Activated T-helper 1 cell treated with anti-CD3 and anti-CD28 coated beads, Interleukin-12 subunit alpha, Interleukin-12 subunit beta, Interleukin-2, Interleukin-4 antibody, amounts not matched to agents 30 ng/mL and 10 ng/mL and 1 ng/mL, durations not matched to agents 14 hours and 24 hours and 36 hours (primary cell): ENCODE measurements at places on chromosomes 11 and 22. TPM values are rescaled to one million over a fixed set of nuclear protein-coding genes. Genes with fewer than 3 reads are reported as not detected.

Gene CHRM4
- 1.2 TPM in 2 replicates for total RNA-seq

Gene SCGB1A1
- total RNA-seq, result not detected in 2 replicates

Gene TRIM29
- not detected in 2 replicates for total RNA-seq

DNA sequence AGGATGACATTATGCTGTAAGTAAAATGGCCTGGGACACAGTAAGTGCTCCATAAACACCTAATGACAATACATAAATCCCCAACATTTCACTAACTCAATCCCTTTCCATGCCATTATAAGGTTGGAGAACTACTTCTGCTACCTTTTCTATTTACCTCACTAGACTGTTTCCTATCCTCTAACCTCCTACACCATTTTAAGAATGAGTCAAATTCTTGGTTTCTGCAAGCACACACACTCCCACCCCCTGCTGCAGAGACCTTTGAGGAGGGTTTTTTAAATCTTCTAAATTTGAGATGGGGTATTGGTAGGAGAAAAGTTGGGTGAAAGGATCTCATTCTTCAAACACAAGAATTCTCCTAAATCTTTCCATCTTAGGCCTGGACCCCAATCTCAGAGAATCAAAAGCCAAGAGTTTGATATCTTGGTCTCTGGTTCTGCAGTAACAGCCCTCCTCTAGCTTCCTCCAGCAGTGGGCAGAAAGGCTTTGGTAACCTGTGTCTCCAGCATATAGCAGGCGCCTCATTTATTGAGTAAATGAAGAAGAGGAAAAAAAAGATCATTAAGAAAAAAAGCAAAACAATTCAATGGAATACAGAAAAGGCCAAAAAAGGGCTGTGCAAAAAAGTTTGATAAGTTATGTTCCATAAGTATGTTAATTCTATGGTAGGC lies 42.3 kb downstream of the SYTL2 start:
- peaks cover 74% of the 10 kb centered on the region for H3K4me1 ChIP-seq
- H3K4me3 ChIP-seq, result peak overlapping the region; percentile 6
- H3K27ac ChIP-seq, result peak overlapping the region; percentile 73
- DNase-seq, result no peak

- peaks cover 2% of the 10 kb centered on the region for H3K27me3 ChIP-seq
- no peak overlapping the region for H3K27ac ChIP-seq
- H3K4me3 ChIP-seq, result no peak overlapping the region
- no peaks in the 10 kb centered on the region for H3K36me3 ChIP-seq
Measured at GRCh38 chr22:38104084-38104483, 6.4 kb downstream of the BAIAP2L2 start.

DNA sequence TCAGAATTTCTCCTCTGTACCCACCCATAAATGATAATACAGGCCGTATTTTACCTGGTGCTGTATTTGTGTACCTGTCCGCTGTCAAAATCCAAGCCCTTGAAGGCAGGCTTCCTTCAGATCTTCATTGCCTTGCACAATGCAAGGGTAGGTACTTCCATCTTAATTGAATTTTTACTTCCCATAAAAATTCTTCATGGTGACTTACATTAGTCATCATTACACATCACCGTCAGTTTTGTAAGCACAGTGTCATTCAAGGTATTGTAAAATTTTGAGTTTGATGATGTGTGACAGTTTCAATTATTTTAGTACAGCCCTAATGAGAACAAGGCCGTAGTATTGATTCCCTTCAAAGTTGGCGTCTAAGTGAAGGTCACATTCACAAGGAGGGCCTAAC lies 770 bp upstream of the TSG101 start:
- H3K27me3 ChIP-seq, result peaks cover 4% of the 10 kb centered on the region
- DNase-seq, result no peak
- peaks cover 9% of the 10 kb centered on the region for H3K36me3 ChIP-seq
- H3K27ac ChIP-seq, result peak overlapping the region; percentile 100
- H3K4me3 ChIP-seq, result peak overlapping the region; percentile 97
- H3K4me1 ChIP-seq, result peaks cover 29% of the 10 kb centered on the region

DNA sequence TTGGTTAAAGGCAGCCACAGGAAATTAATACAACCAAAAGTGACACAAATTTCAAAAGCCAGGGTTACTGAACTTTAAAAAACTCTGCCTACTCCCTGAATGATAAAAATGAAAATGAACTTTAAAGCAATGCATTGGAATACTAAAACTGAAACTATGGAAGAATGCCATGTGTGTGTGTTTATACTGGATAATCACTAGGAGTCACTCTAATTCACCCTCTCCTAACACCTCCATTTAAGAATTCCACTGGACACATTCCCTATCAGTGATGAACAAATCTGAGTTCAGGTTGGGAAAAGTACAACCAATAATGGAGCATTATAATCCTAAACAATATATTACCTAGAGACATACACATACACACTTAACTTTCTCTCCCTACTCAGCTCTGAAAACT lies 27.5 kb upstream of the PLAAT3 start:
- no peak overlapping the region for H3K27ac ChIP-seq
- H3K4me1 ChIP-seq, result peaks cover 6% of the 10 kb centered on the region
- peaks cover 36% of the 10 kb centered on the region for H3K36me3 ChIP-seq
- no peak for DNase-seq

DNA sequence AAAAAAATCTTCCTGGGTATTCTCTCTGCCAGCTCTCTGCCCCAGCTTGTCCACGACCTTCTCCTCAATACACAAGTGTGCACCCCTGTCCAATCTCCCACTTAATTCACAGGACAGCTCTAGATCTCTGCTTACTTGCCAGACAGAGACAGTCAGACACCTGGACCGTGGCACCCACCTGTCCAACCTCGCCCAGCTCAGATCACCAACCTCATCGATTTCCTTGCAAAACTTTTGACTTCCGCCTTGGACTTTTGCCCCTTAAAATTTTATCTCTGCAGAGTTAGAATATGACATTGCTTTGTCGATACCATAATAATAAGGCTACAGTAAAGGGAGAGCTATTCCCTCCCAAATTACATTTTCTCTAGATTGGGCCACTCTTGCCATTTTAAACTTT lies 10.4 kb downstream of the LMF2 start:
- H3K4me3 ChIP-seq, result no peak overlapping the region
- DNase-seq, result no peak
- H3K36me3 ChIP-seq, result no peaks in the 10 kb centered on the region
- no peak overlapping the region for H3K27ac ChIP-seq
- peaks cover 13% of the 10 kb centered on the region for H3K27me3 ChIP-seq
- H3K4me1 ChIP-seq, result peaks cover 10% of the 10 kb centered on the region

DNA sequence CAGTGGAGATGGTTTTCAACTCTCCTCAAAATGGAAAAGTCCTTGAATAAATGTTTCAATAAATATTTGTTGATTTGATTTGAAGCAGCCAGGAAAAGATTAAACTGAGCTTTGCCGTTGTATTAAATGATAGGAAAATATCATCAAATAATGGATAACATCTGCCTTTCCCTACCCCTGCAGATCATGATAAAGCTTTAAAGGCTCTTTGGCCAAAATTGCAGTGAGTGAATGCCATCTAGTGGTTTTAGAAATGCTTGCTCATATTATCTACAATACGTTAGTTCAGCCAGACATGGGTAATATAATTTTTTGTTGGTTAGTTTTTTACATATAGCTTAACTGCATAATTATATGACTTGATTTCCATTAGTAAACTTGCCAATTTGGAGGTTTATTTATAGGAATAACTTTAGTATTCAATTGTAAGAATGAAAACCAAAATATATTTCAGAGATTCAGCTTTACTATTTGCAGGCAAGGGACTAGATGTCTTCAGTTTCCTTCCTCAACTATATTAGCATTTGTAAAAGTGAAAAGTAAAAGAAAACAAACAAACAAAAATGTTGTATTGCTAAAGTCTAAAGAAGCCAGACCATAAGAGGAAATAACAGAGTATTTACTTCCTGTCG lies 159.2 kb downstream of the MSANTD4 start:
- no peak overlapping the region for H3K27ac ChIP-seq
- no peak overlapping the region for H3K4me3 ChIP-seq

DNA sequence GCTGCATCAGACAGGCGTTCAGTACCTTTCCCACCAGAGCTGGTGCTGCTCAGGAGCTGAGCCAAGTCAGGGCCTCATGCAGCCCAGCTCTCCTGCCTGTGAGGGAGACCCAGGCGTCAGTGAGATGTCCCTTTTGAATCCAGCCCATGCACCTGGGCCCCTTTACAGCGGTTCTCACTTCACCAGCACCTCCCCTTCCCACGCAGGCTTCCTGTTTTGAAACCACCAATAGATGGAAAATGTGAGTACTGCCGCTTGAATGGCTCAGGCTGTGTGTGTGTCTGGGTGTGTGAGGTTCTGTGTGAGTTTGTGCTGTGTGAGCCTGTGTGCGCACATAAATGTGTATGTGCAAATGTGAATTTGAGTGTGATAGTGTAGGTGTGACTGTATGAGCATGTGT lies 88.4 kb downstream of the UBASH3B start:
- no peak overlapping the region for H3K27ac ChIP-seq
- peak; percentile 75 for DNase-seq
- H3K27me3 ChIP-seq, result peaks cover 18% of the 10 kb centered on the region
- H3K36me3 ChIP-seq, result peaks cover 5% of the 10 kb centered on the region
- H3K4me1 ChIP-seq, result no peaks in the 10 kb centered on the region
